Articular chondrocyte of knee joint (primary cell): ENCODE measurements at places on chromosomes 7 and 10. TPM values are rescaled to one million over a fixed set of nuclear protein-coding genes. Genes with fewer than 3 reads are reported as not detected.

Gene NME8
- not detected in 2 replicates for total RNA-seq

Gene MRC1
- total RNA-seq: 0.26 and 0.76 TPM in 2 replicates

Gene CHN2
- total RNA-seq: 0.32 TPM in 1 of 2 replicates, not detected in the other

Gene HOXA3
- 8.1 and 9.4 TPM in 2 replicates for total RNA-seq

Gene HOXA9
- 20.8 and 29.9 TPM in 2 replicates for total RNA-seq

Gene SMNDC1
- total RNA-seq: 9.4 and 10.5 TPM in 2 replicates

Gene TMEM213
- not detected in 2 replicates for total RNA-seq

Gene ADAM8
- total RNA-seq: 0.32 and 0.65 TPM in 2 replicates

Gene FAM25G
- not detected in 2 replicates for total RNA-seq

Gene A1CF
- not detected in 2 replicates for total RNA-seq

Gene HTR7
- under 0.01 and 0.11 TPM in 2 replicates for total RNA-seq

Gene CARD11
- total RNA-seq: under 0.01 TPM in 1 of 2 replicates, not detected in the other

Gene FAM237B
- total RNA-seq: not detected in 2 replicates

Gene ASIC3
- 0.13 and 0.32 TPM in 2 replicates for total RNA-seq

Gene DOCK4
- total RNA-seq: 23.9 and 32.6 TPM in 2 replicates

Gene KDM7A
- total RNA-seq: 19.0 and 23.8 TPM in 2 replicates
